Activated CD4-positive, alpha-beta T cell treated with anti-CD3 and anti-CD28 coated beads, Interleukin-2, amount 50 U/mL, for 1 hour (primary cell): ENCODE measurements at places on chromosomes 16 and 17.
A peak's percentile ranks its signal among the peaks of the same experiment; 100 is the strongest.

DNA sequence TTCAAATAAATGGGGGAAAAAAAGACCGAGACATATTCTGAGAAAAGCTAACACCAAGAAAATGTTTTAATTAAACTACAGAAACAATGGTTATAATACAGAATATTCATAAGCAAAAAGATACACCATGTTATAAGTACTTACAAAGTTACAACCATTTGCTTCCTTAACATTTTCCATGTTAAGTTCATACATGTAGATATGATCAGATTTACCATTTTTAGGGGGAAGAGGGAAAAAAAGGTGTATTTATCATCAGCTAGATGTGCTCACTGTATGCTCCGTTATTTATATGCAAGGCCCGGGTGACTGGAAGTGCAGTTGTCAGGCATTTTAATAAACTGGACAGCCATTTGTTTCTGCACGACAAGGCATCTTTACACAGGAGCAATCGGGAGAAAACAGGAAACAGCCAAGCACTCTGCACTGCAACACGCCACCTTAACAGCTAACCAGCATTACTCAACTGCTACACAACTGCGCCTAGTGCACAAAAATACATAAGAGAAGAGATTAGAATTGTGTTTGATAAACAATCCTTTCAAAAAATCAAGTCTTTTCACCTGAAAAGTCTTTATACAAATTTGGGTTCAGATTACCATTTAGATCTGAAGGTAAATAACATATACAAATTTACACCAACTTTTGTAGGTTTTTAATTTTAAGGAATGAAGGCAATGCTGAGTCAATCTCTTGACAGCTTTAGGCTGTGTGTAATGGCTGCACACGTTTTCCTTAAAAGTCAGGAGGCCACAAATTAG lies 2.9 kb downstream of the SRSF2 start:
- no peak for DNase-seq

DNA sequence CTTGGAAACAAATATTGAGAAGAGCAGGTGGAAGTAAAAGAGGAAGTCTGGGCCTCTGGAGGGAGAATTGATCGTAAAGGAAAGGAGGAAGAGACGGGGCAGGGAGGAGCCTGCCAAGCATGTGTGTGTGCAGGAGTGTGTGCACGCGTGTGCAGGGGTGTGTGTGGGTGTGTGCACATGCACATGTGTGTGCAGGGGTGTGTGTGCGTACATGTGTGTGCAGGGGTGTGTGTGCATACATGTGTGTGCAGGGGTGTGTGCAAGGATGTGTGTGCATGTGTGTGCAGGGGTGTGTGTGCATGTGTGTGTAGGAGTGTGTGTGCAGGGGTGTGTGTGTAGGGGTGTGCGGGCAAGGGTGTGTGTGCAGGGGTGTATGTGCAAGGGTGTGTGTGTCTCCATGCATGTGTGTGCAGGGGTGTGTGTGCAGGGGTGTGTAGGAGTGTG lies 10.0 kb downstream of the CEP295NL start:
- DNase-seq, result no peak

DNA sequence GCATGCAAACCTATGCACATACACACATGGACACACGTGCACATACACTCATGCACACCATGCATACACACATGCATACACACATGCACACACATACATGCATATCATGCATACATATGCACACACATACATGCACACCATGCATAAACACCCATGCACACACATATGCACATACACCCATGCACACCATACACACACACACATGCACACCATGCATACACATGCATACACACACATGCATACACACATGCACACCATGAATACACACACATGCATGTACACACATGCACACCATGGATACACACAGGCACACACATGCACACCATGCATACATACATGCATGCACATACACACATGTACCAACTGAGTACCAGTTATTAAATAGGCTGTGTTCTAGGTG lies 543.3 kb upstream of the EEF2KMT start:
- DNase-seq, result no peak

- no peak for DNase-seq
These were observed 54.0 kb downstream of the TBC1D16 start for GRCh38 chr17:79981661-79982101.

- no peak for DNase-seq
These were observed 1.4 kb downstream of the KRTAP2-4 start for GRCh38 chr17:41064301-41064700.

GRCh38 chr16:7517496-7517895 lies 184.9 kb downstream of the RBFOX1 start:
- DNase-seq, result no peak

DNA sequence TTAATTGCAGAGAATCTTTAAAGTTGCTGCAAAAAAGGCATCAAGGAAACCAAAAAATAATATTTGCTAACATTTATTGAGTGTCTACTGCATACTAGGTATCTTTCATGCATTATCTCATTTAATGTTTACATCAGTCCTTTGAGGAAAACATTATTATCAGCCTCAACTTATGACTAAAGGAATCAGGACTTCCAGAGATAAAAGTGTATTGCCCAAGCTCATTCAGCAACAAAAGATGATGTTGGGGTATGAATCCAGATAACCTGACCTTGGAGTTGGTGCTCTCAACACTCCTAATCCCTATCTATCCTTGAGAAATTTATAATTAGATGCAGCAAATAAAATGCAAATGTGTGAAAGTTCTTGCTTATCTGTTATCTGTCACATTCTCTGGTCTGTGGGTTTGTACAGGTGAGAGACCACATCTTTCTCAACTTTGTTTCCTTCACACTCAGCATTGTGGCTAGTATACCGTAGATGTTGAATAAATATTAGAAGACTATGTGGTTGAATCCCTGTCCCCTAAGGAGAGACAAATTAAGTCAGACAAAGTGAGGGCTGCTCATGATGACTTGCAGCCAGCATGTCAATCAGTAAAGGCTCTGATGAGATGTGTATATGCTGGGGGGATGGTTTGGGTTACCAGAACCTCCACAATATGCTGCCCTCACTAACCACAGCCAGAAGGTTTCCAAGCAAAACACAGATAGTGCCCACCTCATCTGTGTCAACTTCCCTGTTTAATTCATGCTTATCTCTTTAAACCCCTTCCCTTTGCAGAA lies 82.6 kb downstream of the NOG start:
- DNase-seq, result no peak

DNA sequence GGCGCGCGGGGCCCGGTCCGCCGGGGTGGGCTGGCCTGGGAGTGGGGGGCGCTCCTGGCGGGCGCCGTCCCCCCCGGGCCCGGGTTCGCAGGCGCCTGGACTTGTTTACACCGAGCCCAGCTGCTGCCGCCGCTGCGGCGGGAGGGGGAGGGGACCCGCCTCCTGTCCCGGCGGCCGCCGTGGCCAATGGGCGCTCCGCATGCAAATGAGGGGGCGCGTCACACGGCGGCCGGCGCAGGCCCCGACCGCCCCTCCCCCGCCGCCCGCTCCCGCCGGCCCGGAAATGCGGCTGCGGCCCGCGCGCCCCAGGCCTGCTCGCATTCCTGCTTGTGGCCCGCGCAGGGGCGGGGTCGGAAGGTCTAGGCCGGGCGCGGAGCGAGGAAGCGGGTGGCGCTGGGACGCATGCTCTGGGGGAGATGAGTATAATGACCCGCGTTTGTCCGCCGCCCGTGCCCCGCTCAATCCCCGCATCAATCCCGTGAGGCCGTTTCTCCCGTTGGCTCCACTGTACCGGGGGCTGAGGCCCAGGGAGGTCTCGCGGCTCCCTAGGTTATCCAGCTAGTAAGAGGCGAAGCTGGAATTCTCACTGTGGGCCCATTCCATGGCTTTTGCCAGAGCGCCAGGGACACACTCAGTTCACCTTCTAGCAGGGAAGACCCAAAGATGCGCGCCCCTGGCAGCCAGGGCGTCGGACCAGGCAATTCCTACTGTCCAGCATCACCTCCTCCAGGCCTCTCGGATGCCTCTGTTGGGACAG lies at the start of gene YPEL3:
Gene YPEL3, minus strand, starts transcription at position 109 of the 757 bp plus-strand sequence. CDS start 731 bp downstream, outside the sequence.
- DNase-seq, result peak; percentile 86

GRCh38 chr17:49571283-49571682 lies 4.4 kb upstream of the NXPH3 start:
- DNase-seq, result no peak

DNA sequence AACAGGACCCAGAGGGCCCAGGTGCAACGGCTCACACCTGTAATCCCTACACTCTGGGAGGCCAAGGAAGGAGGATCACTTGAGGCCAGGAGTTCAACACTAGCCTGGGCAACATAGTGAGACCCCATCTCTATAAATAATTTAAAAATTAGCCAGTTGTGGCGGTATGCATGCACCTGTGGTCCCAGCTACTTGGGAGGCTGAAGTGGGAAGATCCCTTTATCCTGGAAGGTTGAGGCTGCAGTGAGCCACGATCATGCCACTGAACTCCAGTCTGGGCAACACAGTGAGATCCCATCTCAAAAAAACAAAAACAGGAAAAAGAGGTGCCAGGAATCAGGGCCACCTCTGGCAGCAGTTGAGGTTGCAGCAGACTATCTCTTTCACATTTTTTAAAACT lies 85.7 kb upstream of the NUDT7 start:
- no peak for DNase-seq

DNA sequence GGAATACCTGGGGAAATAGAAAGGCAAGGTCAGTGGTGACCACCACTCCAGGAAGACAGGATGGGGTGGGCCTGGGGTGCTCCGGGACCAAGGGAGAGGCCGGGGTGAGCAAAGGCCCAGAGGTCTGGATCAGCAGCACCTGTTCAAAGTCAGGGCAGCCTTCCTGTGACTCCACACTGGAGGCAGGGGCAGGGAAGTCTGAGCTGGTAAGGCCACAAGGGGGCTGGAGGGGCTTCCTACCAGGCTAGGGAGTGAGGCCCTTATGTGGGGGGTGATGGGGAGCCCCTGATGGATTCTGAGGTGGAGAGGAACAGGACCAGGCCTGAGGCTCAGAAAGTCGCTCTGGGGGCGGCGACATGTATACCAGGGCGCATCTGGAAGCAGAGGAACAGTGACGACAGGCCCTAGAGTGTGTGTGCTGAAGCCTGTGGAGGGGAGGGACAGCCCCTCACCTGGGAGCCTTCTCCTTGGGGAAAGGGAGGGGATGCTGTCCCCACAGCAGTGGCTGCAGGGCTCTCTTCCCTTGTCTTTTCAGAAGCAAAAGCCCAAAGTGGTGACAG lies 3.7 kb downstream of the C16orf78 start:
- no peak for DNase-seq

DNA sequence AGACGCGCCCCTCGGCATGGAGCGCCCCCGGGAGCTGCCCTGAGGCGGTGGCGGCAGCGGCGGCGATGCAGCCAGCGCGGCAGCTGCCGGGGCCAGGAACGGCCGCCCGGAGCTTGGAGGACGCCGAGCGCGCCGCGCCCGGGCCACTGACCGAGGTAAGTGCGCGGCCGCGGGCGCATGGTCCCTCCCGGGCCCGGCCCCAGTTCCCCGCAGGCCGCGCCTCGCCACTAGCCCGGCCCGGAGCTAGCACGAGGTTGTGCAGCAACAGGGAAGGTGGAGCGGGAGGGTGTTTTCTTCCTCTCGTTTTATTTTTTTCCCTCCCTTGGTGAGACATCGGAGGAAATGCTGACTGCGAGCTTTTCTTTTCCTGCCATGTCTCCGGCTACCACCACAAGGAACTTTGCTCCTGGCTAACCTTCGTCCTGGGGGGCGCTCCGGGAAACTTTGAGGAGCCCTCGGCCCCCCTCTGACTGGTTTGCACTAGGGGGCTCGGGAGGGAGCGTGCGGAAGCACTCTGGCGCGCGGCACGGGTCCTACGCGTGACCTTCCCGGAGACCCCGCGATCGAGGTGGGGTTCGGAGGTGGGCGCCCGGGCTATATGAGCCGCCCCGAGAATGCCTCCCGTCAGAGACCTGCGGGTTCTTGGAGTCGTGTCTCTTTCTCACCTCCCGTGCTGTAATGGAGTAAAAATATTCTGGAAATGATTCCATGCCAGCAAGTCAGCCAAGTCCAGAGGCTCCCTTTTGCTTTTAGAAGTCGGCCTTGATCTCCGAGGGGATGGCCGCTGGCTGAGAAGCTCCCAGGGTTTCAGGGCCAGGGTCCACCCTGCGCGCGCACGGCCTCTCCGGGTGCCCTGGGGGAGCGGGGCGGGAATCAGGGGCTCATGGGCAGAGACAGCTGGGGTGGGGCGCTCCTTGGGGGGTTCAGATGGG lies 868 bp downstream of the KCNJ12 start:
- no peak for DNase-seq

DNA sequence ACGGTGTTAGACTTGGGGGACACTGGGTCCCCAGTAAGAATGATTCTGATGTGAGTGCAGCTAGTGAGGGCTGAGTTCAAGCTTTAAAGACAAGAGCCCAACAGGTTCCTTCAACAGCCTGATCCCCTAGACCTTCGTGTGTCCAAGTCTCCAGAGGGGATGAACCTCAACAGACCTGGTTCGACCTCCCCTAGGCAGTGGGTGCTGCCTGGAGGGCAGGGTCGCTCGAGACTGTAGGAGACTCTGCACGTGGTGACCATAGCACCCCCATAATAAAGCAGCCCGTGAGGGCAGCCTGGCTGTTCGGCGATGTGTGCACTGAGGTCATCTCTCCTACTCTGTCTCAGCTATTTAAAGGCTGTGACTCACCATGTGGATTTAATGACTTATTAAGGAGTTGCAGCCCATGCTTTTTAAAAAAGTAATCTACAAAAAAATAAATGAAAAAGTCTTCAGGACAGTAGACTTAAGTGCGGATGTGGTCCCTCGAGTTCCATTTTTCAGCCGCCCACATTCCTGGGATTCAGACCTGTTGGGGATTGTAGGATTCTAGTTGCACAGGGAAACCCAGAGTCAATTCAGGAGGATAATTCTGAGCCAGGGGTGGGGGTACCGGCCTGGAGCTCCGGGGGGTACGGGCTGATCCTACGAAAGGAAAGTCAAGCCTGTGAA lies 23.4 kb upstream of the METRNL start:
- DNase-seq, result no peak

DNA sequence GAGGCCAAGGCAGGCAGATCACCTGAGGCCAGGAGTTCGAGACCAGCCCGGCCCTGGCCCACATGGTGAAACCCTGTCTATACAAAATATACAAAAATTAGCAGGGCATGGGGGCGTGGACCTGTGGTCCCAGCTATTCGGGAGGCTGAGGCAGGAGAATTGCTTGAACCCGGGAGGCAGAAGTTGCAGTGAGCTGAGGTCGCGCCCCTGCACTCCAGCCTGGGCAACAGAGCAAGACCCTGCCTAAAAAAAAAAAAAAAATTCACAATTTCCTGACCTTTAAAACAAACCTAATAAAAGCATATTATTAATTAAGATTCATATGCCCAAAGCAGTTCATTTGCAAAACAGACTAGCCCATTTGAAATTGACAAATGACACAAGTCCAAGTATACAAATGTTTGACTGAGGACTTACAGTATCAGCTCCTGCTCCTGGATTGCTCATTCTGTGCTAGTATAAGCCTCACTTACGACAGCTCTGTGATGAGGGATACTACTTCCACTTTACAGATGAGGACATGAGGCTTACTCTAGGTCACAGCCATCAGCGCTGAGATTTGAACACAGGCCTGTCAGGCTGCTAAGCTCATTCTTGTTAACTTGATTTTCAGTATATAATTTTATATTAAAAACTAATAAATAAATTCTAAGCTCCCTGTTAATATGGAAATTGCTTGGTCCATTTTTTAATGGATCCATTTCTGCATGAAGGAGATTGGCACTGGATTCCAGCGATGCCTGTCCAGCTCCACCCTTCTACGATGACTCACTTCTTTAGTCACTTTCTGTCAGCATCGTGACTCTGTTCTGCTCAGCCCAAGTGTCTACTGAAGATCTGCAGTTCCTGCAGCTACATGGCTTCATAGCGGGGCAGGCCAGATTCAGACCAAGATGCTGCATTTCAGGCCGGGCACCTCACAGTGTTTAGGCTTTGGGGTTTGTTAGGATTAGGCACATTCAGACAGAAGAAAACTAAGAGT lies 88.2 kb downstream of the WDR59 start:
- no peak for DNase-seq

- DNase-seq, result no peak
These were observed 6.3 kb downstream of the RAB40C start for GRCh38 chr16:595942-596735.
